ENCODE measurements at places on chromosomes 12 and 14.

DNA sequence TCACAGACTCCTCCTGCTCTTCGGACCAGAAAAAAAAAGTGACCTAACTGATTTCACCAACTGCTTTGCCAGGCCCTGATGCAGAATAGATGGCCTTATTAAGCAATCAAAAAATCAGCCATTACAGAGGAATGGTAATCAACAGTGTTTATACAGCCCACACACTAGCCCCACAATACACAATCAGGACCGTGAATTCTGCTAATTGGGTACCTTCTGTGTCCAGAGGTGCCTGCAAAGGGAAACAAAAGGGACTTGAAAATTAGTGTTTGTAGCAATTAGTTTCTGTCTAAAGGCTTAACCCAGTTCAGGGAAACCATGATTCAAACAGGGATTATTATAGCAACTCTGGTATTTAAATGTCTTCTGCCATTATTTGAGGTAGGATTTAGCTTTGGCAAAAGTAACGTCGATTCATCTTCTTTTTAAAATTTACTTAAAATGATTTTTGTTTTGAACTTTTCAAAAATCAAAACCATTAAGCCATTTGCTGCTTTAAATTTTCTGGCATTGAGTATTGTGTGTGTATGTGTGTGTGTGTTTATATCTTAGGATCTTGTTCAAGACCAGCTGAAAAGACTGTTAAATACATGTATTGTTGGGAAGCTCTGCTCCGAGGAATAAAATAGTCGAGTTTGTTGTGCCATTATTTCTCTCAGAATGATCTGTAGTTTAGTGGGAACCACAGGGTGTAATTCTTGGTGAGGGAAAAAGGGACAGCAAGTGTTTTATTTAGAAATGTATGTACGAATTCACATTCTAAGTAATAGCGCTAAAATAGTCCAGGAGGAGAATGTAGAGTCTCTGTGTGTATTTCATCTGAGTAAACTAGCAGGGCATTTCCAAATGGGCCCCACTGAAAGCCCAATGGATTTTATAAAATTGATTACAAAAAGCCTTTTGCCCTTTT, 156.1 kb downstream of the PTCSC3 start:
- no peak for DNase-seq

GRCh38 chr12:26271024-26271423, 75.7 kb downstream of the SSPN start:
- DNase-seq: no peak

DNA sequence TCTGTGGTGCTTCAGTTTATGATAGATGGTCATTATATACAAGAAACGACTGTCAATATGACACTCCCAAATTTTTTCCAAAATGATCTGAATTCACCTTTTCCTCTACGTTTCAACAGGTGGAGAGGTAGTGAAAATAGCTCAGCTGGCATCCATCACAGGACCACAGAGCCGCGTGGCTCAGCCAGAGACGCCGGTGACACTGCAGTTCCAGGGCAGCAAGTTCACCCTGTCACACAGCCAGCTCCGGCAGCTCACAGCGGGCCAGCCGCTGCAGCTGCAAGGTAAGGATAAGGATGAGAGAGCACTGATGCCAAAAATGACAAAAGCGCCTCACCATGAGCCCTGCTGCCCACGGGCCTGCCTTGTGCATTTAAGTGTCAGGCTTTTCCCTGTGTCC, 73.9 kb downstream of the EP400 start:
- no peak for DNase-seq

GRCh38 chr14:77025744-77026165, 2.8 kb downstream of the IRF2BPL start:
- no peak for DNase-seq

GRCh38 chr12:38480594-38480993, 164.0 kb downstream of the ALG10B start:
- no peak for DNase-seq

- peak; percentile 22 for DNase-seq
Observed at GRCh38 chr12:25151476-25151875, 43.5 kb downstream of the DNAI7 start.

- no peak for DNase-seq
Observed at GRCh38 chr12:95520816-95521215, 30.5 kb downstream of the USP44 start.
